ENCODE measurements at places on chromosomes 11 and 22. TPM values are rescaled to one million over a fixed set of nuclear protein-coding genes. Genes with fewer than 3 reads are reported as not detected.

- no peak for DNase-seq
Measured at GRCh38 chr11:131943295-131943694, 572.9 kb downstream of the NTM start.

GRCh38 chr11:47980088-47980906 lies at the start of gene PTPRJ:
TSS of gene PTPRJ (plus strand) at chr11:47980559. CDS start at chr11:47980913, 354 bp downstream.
- DNase-seq, result peak; percentile 24

GRCh38 chr11:1422981-1423380 lies 33.2 kb downstream of the BRSK2 start:
- DNase-seq, result no peak

DEUP1 gene
- under 0.01 TPM for total RNA-seq

IL18BP gene
- 1.5 TPM for total RNA-seq

POTEH gene
- not detected for total RNA-seq

GP1BB gene
- 1.8 TPM for total RNA-seq

All from fibroblast of lung (primary cell).